HEK293T (cell line): ENCODE measurements at places on chromosomes 2 and 18.

DNA sequence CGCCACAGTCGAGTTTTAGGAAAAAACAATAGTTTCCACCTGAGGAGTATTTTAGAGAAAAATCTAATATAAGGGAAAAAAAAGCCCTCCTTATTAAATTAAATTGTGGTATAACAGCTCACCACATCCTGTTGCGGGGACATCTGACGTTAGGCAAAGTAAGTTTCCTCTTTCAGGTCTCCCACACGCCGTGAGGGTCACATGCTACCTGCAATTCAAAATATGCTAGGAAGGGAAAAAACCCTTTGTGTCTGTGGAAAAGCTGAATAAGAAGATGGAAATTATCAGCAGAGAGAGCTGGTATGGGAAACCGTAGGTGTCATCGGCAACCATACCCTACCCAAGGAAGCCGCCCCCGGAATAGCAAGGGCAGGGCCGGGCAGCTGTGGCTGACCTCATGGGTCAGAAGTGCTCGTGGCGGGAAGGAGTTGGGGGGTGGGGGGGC lies 128.0 kb downstream of the NFATC1 start:
- no peak for DNase-seq

- no peak for DNase-seq
Observed at GRCh38 chr18:50127516-50128210, 67.3 kb downstream of the MYO5B start.

GRCh38 chr2:150282771-150283371 lies 204.6 kb downstream of the RND3 start:
- no peak for DNase-seq

GRCh38 chr2:107132070-107132469 lies 246.1 kb upstream of the ST6GAL2 start:
- DNase-seq = no peak

- peak; percentile 21 for DNase-seq
Observed at GRCh38 chr2:136116813-136117390, 1.0 kb downstream of the CXCR4 start.

GRCh38 chr2:205746420-205746785 lies 64.1 kb downstream of the NRP2 start:
- DNase-seq = no peak

GRCh38 chr18:6728331-6728730 lies 1.2 kb upstream of the ARHGAP28 start:
- no peak for DNase-seq

- DNase-seq = no peak
Observed at GRCh38 chr2:69196327-69197117, 183.5 kb downstream of the ANTXR1 start.
